ENCODE measurements at places on chromosomes 7 and 10.
A peak's percentile ranks its signal among the peaks of the same experiment; 100 is the strongest.

- DNase-seq: no peak
Observed at GRCh38 chr10:129793996-129794395, 170.1 kb downstream of the EBF3 start.

DNA sequence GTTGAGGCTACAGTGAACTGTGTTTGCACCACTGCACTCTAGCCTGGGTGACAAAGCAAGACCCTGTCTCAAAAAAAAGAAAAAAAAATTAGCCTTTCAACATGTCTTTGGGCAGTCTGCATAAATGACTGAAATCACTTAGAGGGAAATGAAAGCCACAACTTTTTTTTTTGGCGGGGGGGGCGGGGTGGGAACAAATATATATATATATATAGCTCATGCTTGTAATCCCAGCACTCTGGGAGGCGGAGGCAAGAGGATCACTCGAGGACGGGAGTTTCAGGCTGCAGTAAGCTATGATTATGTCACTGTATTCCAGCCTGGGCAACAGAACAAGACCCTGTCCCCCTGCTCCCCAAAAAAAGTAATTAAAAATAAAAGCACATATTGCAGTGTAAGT lies 23.4 kb upstream of the MICU1 start:
- no peak for DNase-seq

DNA sequence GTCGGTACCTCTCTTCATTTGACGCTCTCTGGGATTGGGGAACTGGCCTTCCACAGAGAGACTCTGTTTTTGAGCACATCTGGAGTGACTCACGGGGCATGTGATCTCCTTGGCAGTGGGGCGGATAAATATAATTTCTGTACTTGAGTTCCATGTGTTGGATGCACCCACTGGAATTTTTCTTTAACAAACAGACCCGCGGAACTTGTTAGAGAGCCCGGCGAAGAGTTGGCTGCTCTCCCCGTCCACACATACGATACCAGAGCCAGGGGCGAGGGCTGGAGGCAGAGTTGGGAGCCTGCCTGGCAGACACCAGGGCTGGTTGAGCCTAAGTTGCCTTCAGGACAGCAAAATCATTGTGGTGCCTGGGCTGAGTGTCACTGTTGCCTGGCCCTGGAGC lies at the start of gene FAM180A:
TSS of gene FAM180A (minus strand) at position 44 of the 400 bp plus-strand sequence. CDS start 233 bp downstream, outside the sequence.
- no peak for DNase-seq

GRCh38 chr7:157946398-157947060 lies 609.7 kb downstream of the DNAJB6 start:
- DNase-seq: no peak

DNA sequence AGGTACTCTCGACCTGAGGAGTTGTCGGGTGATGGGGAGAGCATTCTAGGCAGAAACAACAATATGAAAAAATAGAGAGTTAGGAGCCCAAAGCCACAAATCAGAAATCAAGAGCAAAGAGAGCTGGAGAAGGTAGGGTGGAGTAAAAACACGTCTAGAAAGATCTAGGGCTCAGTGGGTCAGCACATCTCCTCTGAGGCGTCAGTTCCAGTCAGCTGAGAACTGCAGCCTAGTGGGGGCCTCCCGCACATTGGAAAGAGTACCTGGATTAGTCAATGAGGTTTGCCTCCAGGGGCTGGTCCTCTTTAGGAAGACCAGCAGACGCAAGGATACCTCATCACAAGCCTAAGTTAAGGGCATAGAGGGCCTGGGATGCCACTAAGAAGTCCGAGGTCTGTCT lies 113.2 kb upstream of the LANCL2 start:
- no peak for DNase-seq

- no peak for DNase-seq
Observed at GRCh38 chr7:96311967-96312366, 9.9 kb downstream of the SLC25A13 start.

- no peak for DNase-seq
Observed at GRCh38 chr10:17049195-17049594, 80.4 kb downstream of the CUBN start.

- no peak for DNase-seq
Observed at GRCh38 chr7:89042940-89043339, 247.4 kb upstream of the TEX47 start.

DNA sequence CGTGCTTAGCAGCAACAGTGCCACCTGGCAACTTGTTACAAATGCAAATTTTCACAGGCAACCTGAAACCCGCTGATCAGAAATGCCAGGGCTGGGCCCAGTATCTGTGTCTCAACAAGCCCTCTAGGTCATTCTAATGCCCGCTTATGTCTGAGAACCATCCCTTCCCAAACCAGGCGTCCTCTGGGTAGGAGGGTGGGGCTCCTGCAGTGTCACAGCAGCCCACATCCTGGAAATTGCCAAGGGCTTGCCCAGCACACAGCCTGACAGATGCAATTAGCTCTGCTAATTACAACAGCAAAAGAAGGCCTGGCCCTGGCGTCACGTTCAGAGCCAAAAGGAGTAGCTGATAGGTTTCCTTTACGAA lies 15.9 kb downstream of the ITPRIP start:
- DNase-seq: no peak

DNA sequence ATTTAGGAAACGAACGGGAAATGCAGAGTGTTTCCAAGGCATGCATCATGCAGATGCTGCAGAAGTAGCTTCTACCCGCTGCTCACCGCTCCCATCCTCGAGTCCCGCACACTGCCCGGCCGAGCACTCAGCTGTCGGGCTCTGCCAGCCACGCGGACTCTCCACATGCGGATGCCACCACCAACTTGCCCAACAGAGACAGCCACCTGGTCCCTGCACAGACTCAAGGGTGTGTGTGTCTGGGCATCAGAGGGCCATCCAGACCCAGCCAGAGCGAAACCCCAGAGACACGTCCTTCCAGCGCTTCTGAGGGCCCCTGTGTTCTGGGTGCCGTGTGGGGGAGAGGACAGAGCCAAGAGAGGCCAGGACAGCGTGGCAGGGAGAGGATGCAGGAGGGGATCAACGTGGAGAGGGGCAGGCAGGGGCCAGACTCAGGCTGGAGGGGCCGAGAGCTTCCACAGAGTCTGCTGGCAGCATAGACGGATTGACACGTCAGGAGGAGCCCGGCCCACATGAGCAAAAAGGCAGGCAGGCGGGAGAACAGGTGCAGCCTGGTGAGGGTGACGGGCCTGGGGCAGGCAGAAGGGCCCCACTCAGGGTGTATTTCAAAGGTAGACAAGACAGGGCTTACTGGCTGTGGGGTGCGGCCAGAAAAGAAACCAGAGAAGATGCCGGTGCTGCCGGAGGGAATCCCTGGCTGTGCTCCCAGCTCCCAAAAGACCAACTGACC lies 18.3 kb downstream of the GPER1 start:
- no peak for DNase-seq

GRCh38 chr10:534047-534566 lies 155.4 kb downstream of the DIP2C start:
- DNase-seq: no peak

- no peak for DNase-seq
Observed at GRCh38 chr7:132646052-132646451, 69.8 kb upstream of the PLXNA4 start.

GRCh38 chr7:4154882-4155535 lies 527.1 kb upstream of the FOXK1 start:
- DNase-seq: no peak

DNA sequence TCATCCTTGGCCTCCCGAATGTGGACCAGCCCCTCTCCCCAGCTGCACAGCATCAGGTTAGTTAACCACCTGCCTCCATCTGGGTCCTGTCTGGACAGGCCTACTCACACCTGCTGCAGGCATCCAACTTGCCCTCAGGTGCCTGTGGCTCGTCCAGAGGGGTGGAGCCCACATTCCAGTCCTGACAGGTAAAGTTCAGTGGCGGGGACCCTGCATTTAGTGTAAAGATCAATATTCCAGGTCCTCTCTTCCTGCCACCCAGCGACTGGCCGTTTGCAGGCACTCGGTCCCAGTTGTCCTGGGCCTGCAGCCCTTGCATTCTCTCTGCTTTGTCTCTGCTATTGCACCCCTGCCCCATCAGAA lies 15.0 kb downstream of the HTRA1 start:
- DNase-seq: no peak

DNA sequence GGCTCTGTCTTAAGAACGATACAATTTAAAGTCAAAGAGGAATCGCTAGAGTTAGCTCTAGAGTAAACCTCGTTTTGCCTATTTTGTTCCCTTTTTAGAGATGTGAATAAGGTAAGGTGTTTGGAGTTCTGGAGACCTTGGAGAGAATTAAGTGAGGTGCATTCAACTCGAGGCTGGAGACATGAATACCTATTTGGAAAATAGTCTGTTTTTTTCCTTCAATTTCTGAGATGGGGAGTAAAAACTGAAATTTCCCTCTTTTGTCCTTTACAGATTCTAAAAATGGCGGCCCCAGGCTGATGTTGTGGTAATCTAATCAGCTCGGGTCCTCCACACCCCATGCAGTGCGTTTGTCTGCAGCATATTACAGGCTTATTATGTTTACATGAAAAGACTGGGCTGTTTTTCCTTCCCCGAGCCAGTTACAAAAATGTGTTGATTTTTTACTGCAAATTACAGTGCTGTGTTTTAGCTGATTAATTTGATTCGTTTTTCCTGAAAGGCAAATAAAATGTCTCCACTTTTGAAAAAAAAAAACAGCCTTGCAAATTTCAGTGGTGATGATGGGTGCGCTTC lies 1.5 kb downstream of the KMT2E start:
- no peak for DNase-seq

- DNase-seq: no peak
Observed at GRCh38 chr7:151773797-151774196, 103.1 kb downstream of the PRKAG2 start.

DNA sequence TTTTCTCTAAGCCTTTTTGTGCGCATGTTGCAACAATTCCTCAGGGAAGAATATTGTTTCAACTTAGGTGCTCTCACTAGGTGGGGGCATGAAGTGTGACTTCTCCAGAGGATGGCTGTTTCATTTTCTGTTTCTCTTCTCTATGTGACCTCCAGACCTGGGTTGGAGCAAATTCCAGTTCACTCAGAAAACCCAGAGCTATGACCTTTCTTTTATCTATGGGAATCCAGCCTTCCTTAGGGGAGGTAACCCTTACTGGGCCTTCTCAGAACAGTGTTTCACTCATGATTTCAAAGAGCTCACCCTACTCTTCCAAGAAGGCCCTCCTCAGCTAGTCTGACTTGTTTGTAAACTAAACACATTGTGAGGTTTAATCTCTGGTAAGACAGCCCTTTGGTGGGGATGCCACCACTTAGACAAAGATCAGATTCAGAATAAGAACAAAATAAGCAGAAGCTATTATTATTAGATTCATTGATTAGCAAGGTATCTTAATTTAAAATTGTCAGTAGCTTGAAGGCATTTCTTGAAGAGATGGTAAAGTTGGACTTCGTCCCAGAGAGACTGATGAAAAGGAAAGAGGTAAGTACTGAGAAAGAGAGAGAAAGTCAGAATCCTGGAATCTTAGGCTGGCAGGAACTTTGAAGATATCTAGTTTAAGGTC lies 16.6 kb upstream of the TAS2R60 start:
- no peak for DNase-seq

DNA sequence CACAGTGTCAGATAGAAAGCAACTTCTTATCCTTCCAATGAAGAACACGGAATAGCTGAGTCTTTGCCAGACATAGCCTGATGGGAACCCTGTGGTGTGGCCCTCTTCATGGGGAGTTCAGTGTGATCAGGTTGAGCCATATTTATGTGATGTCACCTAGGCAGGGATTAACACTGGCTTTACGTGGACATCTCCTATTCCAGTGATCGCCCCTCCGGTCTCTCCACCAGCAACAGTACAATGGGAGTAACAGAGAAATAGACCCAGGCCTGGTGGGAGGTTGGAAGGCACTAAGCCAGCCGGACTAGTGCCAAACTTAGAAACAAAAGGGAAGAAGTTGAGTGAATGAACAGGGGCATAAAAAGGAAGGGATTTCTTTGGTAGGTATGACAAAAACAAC lies 358.1 kb downstream of the PRPF18 start:
- no peak for DNase-seq

GRCh38 chr7:88311675-88312036 lies 5.0 kb upstream of the STEAP4 start:
- DNase-seq: no peak

GRCh38 chr7:110119883-110120581 lies 970.9 kb upstream of the LRRN3 start:
- DNase-seq: no peak

DNA sequence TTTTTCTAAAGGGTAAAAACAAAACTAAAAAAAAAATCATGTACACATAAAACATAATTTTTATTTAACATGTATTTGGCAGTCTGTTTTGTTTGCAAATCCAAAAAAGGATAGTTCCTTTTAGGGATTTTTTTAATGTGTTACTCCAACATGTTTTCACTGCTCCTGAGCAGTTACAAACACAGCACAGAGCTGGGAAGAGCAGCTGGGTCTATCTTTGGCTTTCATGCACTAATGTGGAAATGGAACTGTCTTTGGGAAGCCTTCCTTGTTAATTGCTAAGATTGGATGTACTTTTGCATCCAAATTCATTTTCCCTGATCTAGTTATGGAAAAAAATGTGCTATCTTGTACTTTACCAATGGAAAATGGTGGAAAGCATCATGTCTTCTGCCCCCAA lies 1035.1 kb downstream of the CNTNAP2 start:
- DNase-seq: no peak

- no peak for DNase-seq
Observed at GRCh38 chr7:127705461-127705959, 53.5 kb downstream of the SND1 start.

GRCh38 chr7:112452102-112452888 lies 2.0 kb downstream of the IFRD1 start:
- peak; percentile 5 for DNase-seq

- DNase-seq: no peak
Observed at GRCh38 chr10:104033966-104034365, 51.7 kb downstream of the COL17A1 start.

- no peak for DNase-seq
Observed at GRCh38 chr10:17684537-17684936, 40.6 kb downstream of the STAM start.

- DNase-seq: no peak
Observed at GRCh38 chr7:146661929-146662328, 545.3 kb downstream of the CNTNAP2 start.

DNA sequence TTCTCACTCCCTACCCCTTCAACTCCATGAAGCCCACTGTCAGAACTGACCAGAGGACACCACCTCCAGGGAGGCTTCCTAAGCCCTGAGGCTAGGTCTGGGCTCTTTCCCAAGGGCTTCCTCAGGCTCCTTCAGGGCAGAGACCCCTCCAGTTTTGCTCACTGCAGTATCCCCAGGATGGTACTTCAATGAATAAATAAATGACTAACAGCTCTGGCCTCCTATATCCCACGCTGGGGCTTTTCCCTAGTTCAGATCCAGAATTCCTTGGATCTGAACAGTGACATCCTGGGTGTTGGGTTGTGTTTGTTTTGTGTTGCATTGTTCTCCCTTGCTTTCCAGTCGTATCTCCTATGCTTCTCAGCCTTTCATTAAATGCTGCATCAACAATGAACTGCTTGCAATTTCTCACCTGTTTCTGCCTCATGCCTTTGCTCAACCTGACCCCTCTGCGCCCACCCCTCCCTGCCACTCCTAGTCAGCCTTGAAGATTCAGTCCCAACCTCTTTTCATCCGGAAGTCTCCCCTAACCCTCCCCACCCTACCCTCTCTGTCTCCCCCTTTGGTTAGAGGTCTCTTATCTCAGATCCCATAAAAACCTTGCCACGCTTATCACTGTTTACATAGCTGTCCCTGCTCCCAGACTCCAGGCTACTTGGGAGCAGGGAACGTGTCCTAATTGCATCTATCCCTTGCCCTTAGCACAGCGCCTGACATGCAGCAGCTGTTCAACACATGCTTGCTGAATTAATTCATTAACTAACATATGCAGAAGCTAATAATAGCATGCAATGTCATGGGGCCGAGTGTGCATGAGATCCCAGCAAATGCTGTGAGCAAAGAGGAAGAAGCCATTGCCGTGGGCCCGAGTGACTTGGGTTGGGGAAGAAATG lies 41.7 kb downstream of the PPP1R3C start:
- DNase-seq: no peak

Data from nucleus accumbens (tissue), 56 donors.